ENCODE measurements at places on chromosomes 7 and 10. TPM values are rescaled to one million over a fixed set of nuclear protein-coding genes. Genes with fewer than 3 reads are reported as not detected.

CRPPA gene
- polyA plus RNA-seq: 0.92 TPM

JCAD gene
- polyA plus RNA-seq: 41.2 TPM

VWA2 gene
- not detected for polyA plus RNA-seq

SLC12A9 gene
- 11.2 TPM for polyA plus RNA-seq

DENND2A gene
- 45.8 TPM for polyA plus RNA-seq

GRCh38 chr10:103734731-103735130 lies 120.6 kb downstream of the SH3PXD2A start:
- no peak for DNase-seq

Measured in AG04450 (cell line).